ENCODE measurements at places on chromosomes 16 and 17.

DNA sequence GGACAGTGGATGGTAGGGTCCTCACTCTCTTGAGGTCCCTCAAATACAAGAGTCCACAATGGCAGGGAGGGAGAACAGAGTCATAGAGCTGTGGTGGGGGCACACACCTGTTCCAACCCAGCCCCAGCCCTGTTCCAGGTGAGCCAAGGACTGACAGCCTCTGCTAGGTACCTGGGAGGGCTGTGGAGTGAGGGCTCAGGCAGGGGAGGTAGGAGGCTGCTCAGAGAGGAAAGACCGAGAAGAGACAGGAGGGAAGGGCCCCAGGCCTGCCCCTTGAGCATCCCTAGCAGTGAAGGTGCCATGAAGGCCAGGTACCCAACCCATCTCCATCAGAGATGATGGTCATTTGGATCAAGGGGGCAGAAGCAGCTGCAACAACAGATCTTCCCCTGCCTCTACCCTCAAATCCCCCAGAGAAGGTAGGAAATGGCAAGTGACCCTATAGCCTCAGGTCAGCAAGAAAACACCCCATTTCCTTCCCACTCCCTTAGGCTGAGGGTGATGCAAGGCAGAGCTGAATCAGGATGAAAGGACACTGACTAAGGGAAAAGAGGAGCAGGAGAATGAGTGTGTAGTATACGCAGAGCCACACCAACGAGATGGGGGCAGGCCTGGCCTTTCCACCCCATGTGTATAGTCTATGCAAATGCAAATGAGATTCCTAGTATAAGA lies 28.6 kb downstream of the CD300LG start:
- no peak for DNase-seq

DNA sequence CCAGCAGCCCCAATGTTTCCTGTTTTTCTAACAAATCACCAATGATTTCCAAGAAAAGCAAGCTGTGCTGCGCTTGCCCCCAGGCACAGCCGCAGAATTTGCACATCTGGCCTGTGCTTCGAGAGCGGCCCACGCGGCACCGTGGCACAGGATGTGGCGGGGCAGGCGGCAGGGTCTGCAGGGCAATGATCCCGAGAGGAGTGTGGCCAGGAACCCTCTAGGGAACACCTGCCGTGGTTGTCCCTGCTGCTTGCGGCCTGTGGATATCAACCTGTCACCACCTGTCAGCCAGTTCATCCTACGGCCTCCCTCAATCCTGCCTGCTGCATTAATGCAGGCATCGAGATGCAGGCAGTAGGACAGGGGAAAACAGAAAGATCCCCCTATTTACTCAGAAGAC lies 24.0 kb downstream of the PIK3R5 start:
- DNase-seq, result no peak

- no peak for DNase-seq
These were observed at the start of gene HOXB4 for GRCh38 chr17:48577946-48578615. Gene HOXB4, minus strand, starts transcription at chr17:48578350. Its CDS starts 31 bp downstream, at chr17:48578319.

- DNase-seq, result no peak
These were observed 41.5 kb downstream of the AIPL1 start for GRCh38 chr17:6393351-6393952.

GRCh38 chr17:74339537-74340195 lies 13.6 kb downstream of the KIF19 start:
- no peak for DNase-seq

DNA sequence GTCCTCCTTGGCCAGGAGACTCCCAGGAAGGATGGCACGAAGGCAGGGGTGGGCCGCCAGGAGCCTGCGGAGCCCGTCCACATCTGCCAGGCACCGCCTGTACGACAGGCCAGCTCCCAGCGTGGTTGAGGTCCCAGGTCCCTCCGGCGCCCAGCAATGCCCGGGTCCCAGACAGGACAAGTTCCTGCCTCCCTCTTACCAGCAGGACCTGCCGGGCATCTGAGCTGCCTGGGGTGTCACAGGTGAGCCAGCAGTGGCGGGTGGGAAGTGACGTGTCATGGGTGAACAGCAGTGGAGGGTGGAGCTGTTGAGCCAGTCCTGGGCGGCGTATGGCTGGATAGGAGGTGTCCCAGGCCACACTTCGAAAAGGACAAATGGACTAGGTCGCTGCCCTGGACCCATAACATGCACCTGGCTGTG lies 15.7 kb upstream of the BAHCC1 start:
- no peak for DNase-seq

GRCh38 chr16:59655031-59655430 lies 920.9 kb upstream of the GOT2 start:
- DNase-seq, result no peak

GRCh38 chr16:16016388-16016964 lies 67.1 kb downstream of the ABCC1 start:
- DNase-seq, result no peak

GRCh38 chr17:68047153-68047846 lies 11.8 kb downstream of the KPNA2 start:
- DNase-seq, result no peak

DNA sequence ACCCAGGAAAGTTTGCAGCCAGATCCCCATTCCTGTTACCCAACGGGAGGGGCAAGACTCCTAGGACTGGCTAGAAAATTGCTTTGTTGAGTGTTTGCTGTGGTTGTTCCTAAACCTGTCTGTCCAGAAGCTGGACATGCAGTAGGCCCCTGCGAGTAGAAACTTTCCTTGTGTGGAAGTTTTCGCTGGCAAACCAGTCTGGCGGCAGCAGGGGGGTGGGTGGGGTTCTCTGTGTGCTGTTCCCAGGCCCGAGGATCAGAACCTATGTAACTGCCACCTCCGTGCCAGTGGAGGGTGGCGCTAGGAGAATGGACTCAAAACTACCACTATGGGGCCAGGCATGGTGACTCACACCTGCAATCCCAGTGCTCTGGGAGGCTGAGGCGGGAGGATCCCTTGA lies 9.2 kb downstream of the SGSM2 start:
- DNase-seq, result no peak

- DNase-seq, result no peak
These were observed 100.7 kb downstream of the TMEM114 start for GRCh38 chr16:8489580-8489979.

GRCh38 chr17:67272312-67273047 lies 27.5 kb upstream of the HELZ start:
- DNase-seq, result no peak

DNA sequence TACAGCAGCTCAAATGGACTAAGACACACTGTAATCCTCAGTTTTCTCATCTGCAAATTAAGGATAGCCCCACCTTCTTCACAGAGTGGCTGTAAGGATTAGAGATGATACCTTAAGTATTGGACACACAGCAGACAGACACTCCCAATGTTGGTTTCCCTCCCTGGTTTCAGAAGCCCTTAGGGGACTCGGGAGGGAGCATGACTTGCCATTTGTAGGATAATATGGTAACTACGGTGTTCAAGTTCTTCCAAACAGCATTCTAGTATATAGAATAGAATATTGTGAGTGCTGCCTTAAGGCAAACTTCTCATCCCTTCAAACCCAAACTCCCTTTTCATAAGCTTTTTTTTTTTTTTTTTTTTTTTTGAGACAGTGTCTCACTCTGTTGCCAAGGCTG lies 101.9 kb downstream of the COPRS start:
- DNase-seq, result no peak

DNA sequence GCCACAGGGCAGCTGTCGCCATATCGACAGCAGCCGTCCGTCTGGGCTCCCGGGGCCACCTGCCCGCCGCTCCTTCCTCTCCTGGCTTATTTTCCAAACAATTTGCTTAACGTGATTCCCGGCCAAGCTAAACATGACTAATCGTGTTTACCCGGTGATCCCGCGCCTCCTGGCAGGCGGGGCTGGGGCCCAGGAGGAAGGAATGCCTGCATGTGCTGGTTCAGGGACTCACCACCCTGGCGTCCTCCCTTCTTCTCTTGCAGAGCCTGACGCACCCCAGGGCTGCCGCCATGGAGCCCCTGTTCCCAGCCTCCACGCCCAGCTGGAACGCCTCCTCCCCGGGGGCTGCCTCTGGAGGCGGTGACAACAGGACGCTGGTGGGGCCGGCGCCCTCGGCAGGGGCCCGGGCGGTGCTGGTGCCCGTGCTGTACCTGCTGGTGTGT lies 6.1 kb downstream of the SSTR5 start:
- DNase-seq, result no peak
